Right ventricle myocardium inferior (tissue), 1 donor: ENCODE measurements at places on chromosomes 6 and 20. TPM values are rescaled to one million over a fixed set of nuclear protein-coding genes. Genes with fewer than 3 reads are reported as not detected.

- DNase-seq: peak; percentile 77
These were observed 9.3 kb upstream of the NEDD9 start for GRCh38 chr6:11241793-11242201.

- no peak for DNase-seq
These were observed 315.8 kb upstream of the SOX4 start for GRCh38 chr6:21277601-21278374.

GRCh38 chr6:158635427-158636073 lies 9.0 kb downstream of the DYNLT1 start:
- DNase-seq: no peak

Gene SNAI1
- total RNA-seq: 0.73 TPM

Gene STX11
- 11.1 TPM for total RNA-seq
